ENCODE measurements at places on chromosomes 1 and 21. TPM values are rescaled to one million over a fixed set of nuclear protein-coding genes. Genes with fewer than 3 reads are reported as not detected.

GRCh38 chr21:38392661-38393060, 105.6 kb downstream of the ERG start:
- DNase-seq = no peak

GRCh38 chr1:29593601-29594382, 357.5 kb downstream of the PTPRU start:
- no peak for DNase-seq

DNA sequence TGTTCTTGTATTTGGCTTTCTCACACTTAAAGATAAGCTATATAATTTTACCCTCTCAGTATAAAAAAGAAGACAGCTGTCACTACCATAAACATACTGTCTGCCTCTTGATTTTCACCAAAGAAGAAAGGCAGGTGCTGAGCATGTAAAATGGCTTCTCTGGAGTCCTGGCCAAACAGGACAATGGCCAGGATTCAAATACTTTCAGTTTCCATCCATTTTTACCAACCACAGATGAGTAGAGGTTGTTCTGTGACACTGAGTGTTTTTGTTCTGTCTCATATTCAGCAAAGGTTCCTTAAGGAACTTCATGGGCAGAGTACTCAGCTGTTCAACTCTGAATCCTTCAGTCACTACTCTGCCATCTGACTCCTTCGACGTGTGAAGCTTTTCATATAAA, 29.4 kb upstream of the RAB3GAP2 start:
- DNase-seq = peak; percentile 5

DNA sequence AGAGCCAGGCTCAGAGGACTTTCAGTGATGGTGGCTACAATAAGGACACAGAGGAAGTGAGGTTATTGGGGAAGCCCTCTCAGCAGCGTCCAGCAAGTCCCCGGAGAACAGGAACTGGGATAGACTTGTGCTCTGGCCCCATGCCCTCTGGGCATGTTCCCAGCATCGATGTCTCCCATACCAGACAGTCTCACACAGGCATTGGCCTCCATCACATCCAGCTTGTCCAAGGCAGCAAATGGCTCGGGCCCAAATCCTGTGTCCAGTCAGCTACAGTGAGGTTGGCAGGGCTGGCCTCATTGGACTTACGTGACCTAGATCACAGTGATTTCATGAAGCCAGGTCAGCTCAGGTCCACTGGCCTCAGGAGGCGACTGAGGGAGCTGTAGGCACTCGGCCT, 19.6 kb upstream of the TMEM54 start:
- no peak for DNase-seq

GRCh38 chr1:16998589-16998988, 13.1 kb downstream of the ATP13A2 start:
- DNase-seq = peak; percentile 34

DNA sequence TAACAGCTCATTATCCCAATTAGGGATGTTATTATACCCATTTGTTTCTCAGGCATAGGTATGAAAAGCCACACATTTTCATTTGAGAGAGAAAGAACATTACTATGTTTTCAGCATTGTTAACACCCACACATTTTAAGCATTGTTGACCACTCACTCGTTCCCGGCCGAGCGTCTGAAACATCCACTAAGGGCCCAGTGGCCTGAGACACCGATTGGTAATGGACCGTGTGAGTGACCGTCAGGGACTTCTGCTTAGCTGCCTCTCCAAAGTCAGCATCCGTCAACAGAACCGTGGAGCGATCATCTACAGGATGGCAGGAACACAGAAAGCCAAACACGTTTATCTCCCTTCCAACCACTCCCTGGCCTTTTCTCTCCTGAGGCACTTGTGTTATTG, 184.6 kb downstream of the PCP4 start:
- DNase-seq = no peak

- no peak for DNase-seq
These were observed 132.7 kb upstream of the ARHGEF16 start for GRCh38 chr1:3321559-3322449.

- DNase-seq = peak; percentile 60
These were observed 16.5 kb downstream of the MEGF6 start for GRCh38 chr1:3594706-3595377.

DNA sequence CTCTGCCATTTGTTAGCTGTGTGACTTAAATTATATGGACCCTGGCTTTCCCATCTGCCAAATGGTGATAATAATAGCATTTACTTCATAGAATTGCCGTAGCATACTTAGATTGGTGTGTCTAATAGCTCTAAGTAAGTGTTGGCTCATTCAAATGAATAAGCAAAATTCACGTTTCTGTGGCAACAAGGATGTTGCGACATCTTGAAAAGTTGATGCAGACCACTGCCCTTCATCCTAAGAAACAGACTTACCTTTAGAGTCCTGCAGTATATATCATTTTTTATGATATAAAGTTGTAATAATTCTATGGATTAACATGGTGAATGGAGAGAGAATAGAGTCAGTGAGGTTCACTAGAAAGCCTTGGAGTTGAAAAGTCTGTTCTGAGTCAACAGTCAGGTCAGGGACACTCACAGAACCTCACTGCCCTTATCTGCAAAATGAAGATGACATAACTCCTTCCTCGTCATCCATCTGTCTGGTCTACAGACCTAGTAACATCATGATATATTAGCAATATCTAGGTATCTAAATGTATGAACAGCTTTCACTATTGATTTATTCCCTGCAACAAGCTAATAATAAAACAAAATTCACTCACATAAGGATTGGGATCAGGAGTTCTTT, 167.3 kb upstream of the C8B start:
- DNase-seq = no peak

DNA sequence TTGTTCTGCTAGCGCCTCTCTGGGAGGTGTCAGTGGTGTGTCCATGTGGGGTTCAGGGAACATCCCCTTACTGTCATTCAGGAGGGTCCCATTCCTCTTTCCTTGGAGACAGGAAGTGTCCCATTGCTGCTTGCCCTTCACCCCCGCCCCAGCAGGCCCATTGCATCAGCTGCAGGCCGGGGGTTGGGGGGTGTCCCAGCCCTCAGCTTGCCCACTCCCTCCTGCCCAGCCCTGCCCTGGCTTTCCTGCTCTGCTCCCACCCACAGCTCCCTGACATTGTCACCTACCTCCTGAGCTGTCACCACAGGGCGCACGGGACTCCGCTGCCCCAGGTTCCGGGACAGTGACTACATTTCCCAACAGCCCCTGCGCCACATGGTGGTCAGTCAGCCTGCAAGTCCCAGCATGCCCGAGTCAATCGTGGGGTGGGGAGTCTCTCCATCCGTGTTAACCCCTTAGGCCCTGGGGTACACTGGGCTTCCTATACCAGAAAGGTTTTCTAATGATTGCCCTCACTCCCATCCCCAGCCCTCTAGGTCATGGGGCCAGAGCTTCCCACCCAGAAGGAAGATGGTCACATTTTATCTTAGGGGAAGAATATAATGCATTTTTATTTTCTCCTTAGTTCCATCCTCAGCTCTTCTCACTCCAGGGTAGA, at the start of gene INPP5B:
Gene INPP5B, minus strand, starts transcription at position 351 of the 658 bp plus-strand sequence. CDS start 745 bp downstream, outside the sequence.
- peak; percentile 93 for DNase-seq

The B3GALT5 gene
- total RNA-seq = not detected

The CDK11A gene
- total RNA-seq = 10.5 TPM

The TSPEAR gene
- under 0.01 TPM for total RNA-seq
